ENCODE measurements at places on chromosomes 12 and 14.

- no peak for DNase-seq
Observed at GRCh38 chr12:112191840-112192321, 66.5 kb downstream of the TRAFD1 start.

DNA sequence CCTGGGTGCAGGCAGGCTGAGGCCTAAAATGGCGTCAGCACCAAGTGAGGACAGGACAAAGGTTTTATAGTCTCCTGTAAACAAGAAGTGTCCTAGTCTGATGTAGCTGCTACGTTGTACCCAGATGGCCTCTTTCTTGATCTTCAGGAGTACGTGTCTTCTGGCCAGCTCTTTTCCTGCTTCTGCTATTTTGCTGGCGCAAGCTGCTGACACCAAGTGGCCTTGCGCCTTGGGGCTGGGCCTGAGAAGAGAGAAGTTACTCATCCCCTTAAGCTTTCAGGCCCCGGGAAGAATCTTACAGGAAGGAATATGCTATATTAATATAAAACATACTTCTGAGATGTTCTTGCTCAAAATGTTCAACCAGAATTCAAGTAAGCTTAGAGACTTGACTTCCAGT, 605.2 kb downstream of the GALC start:
- DNase-seq = no peak

- DNase-seq = no peak
Observed at GRCh38 chr12:105120551-105120950, 13.0 kb downstream of the WASHC4 start.

GRCh38 chr14:56811593-56812363, 1.5 kb upstream of the OTX2 start:
- DNase-seq = no peak

GRCh38 chr12:28775556-28775955, 373.5 kb upstream of the FAR2 start:
- DNase-seq = no peak

DNA sequence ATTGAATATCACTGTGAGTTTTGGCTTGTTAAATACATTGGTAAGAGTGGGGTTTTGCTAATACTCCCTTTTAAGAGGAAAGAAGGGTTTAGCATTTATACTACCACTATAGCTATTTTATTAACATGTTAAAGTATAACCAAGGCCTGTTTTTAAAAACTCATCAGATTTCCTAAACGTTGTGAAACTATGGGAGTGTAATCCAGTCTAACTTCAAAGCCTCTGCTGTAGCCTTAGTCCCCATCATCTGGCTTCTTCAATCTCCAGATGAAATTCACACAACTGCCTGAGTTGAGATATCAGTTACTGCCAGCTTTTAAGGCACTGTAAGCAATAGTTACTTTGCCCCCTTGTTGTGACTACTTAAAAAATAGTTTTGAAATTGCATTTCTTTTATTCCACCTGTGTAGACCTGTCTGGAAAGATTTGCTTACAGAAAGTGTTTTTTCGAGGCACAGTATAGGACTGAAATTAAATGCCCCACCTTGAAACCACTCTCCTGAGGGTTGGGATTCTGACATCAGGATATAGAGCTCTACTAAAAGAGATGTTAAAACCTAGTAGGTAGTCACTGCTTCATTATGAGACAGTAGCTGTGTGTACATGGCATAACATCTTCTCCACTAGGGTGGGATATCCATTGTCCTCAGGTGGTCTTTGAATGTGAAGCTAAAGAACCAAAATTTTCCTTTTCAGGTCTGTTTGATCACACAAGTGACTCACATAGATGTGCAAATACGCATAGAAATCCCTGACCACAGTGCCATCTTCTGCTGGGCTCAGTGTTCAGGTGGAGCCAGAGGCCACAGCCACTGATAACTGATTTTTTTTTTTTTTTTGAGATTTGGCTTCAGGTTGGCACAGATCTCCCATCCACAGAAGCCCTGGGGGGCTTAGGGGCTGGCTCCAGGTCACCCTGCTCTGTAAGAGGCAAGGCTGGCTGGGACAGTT, 125.5 kb downstream of the DAAM1 start:
- DNase-seq = no peak

DNA sequence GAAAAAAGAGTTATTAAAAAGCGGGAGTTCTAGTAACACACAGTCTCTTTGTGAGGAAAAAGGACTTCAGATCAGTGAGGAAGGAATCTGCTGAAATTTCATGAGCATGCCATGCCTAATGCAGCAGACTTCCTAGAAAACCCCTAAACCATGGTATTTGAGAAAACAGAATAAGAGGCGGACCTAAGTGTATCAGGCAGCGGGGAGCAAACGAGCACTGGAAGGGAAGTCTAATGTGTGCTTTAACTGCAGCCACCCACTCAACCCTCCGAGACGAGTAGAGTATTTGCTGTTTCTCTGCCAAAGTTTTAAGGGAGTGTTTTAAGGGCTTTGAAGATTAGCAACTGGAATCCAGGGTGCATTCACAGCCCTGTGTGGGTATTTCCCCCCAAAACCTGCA, 36.5 kb downstream of the ACADS start:
- no peak for DNase-seq

GRCh38 chr14:70891737-70892136, 15.5 kb upstream of the PCNX1 start:
- DNase-seq = no peak

DNA sequence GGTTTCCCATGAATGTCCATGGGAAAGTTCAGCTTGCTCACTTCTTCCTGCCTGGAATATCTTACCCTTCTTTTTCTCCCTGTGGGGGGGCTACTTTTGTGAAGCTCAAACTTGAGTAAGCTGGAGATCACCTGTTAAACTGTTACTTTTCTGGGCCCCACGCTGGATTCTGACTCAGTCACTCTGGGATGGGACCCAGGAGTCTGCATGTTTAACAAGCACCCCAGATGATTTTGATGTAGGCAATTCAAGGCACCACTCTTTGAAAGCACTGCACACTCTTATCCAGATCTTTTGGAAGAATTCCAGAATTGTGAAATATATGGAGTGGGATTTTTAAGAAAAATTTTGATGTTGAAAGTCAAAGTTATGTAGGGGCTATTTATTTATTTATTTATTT, 46.3 kb upstream of the IGF1 start:
- DNase-seq = no peak

DNA sequence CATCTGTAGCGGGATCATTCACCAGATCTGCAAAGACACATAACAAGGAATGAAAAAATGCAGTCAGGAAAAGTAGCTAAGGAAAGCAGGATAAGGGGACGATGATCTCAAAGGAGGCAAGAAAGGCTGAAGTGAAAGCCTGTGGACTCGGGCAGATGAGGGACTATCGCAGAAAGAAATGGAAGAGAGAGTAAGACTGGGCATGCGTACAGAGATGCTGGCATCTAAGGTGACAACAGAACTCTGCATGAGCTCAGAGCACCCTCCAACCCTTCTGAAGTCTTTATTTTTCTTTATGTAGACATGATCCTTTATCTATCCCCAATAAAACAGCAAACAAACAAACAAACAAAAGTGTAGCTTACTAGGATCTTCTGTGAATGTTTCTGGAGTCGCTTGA, 7.2 kb downstream of the MFAP5 start:
- DNase-seq = no peak

DNA sequence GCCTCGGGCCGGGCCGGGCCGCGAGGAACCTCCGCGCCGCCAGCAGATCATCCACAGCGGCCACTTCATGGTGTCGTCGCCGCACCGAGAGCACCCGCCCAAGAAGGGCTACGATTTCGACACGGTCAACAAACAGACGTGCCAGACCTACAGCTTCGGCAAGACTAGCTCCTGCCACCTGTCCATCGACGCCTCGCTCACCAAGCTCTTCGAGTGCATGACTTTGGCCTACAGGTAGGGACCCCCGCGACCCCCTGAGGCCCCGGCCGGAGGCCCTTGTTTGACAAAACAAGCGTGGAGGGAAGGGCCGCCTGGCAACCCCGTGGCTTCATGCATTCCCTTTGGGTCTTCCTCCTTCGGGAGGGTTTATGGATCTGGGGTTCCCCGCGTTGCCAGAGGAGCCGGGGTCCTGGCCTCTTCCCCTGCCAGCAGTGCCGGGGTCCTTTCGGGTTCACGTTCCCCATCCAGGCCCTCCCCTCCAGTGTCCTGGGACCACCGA, 526 bp downstream of the MLXIP start:
- DNase-seq = no peak

DNA sequence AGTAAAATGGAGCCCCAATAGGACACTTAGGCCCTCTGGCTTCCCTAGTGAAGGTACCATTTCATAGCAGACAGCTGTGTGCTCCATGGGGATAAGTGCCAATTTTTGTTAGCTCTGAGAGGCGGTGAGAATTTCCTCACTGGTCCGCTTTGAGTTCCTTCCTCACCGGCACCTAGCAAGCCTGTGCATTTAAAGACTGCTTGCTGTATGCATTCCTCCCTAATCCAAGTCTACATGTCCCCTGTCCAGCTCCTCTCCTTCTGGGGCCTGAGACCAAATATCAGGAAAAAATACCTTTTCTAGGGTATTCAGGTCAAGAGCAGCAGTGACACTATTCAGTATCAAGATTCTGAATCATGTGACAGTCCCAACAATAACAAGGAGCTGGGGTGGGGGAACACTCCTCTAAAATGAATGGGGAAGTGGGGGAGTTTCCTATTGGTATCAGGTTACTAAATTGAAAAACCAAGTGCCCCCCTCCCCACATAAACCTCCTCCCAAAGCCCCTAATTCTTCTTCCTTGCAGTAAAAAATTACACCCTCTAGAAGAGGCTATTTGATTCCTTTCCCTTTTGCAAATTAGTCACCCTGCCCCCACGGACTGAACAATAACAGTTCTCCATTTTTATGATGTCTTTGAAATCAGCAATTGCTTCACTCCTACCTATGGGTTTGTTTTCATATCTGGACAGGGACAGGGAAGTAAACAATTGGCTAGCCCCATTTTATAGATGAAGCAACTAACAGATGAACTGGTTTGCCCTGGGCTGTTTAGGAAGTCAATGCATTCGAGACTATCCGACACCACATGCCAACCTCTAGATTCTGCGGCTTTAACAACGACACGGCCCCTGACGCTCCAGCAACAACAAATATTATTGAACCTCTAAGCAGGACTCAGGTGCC, 28.9 kb downstream of the BCL11B start:
- DNase-seq = no peak

DNA sequence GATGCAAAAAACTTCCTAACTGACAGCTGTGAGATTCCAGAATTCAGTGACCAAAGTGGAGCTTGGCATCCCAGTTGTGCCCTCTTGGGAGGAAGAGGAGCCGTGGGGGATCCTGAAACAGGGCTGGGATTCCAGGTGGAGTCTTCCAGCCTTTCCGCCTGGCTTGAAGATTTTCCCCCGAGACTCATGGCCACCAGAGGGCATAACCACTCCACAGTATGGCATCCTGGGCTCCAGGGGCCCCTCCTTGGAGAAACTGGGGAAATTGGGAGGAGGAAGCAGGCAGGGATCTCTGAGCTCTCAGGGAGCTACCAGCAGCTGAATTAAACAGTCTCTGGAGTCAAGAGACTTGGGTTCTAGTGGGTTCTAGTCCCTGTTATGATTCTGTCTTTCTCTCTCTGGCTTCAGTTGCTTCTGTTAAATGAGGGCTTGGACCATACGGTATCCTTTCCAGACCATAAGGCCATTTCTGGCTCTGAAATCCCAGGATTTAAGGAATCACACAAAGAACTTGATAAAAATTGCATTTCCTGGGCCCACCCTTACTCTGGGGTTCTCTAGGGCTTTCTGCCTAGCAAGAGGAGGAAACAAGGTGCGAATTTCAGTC, 2.6 kb upstream of the TAMALIN start:
- DNase-seq = peak; percentile 63

DNA sequence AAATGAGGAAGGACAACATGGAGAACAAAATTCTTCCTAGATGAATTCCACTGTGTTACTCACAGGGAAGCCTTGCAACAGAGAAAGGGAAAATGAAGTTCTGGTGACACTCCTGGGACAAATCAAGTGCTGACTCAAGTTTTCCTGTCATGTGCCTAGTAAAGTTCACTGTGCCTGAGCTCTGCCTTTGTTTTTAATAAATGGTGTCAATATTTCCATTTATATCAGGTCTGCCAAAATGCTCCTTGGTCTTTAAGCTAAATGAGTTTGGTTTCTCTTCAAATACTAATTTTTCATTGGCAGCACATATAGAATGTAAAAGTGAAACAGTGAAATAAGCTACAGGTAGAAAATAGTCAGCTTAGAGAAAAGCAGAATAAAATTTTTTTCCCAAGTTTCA, 33.0 kb downstream of the HIGD1C start:
- no peak for DNase-seq

DNA sequence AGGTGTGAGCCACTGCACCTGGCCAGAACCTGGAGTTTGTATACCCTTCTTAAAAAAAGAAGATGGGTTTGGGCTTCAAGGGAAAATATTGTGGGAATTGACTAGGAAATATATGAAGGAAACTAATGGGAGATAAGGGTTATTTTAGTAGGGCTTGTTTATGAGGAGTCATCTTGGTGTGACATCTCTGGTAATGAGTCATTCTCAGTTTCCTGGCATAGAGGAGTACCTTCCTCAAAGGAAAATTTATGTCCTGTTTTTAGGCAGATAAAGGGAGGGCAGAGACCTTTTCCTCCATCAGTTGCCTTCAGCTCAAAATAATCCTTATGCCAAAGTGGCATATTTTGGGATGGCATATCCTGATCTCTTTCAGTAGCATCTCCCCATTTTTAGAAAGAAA, 30.6 kb upstream of the NFKBIA start:
- DNase-seq = no peak

GRCh38 chr12:9701380-9702154, 31.3 kb downstream of the CLECL1 start:
- DNase-seq = no peak

- no peak for DNase-seq
Observed at GRCh38 chr14:98705871-98706300, 566.1 kb downstream of the BCL11B start.

DNA sequence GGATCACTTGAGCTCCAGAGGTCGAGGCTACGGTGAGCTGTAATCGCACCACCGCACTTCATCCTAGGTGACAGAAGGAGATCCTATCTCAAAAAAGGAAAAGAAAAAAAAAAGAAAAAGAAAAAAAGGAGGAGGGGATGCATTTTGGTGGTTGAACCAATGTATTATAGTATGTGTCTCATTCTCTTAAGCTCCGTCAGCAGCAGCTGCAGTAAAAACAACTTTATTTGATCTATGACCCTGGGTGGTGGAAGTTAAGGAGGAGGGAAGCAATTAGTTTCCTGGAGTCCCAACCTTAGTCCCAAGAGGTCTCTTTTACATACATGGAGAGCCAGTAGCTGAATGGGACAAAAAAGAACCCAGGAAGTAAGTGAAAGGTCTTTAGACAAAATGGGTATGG, 26.8 kb upstream of the APOF start:
- no peak for DNase-seq

GRCh38 chr14:79791055-79791732, 420.1 kb downstream of the DIO2 start:
- no peak for DNase-seq

DNA sequence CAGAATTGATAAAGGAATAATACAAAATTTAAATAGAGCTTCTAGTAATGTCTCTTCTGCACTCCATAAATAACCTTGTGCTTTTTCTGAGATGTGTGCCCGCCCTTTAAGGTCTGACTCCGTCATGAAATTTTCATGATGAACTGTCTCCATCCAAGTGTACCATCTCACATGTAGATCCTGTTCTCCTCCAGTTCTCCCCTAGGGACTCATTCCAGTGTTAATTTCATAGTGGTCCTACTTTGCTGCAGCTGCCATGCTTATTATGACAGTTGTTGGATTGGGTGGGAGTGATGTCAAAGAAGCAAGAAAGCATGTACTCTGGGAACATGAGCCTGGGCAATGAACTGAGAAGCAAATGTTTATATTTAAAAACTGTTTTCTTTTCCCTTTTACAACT, 442.5 kb upstream of the PDE3A start:
- DNase-seq = no peak

Measured in HEK293T (cell line).